ENCODE measurements at places on chromosomes 5 and 9.

DNA sequence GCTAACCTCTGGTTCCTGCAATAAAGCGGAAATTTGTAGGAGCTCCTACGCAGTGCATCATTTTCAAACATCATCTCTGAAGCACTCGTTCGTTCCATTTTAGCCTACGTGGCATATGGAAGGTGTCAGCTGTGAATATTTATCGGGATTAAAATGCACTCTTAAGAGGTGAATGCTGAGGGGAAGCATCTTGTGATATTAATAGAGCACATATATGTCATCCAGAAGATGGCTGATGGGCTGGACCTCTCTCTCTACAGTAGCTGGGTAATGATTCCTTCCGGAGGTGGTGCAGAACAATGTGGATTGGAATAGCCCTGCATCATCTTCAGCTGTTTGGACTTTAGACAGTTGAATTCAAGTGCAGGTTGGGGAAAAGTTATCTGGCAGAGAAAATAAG lies 478.7 kb downstream of the DMAC1 start:
- DNase-seq: no peak

DNA sequence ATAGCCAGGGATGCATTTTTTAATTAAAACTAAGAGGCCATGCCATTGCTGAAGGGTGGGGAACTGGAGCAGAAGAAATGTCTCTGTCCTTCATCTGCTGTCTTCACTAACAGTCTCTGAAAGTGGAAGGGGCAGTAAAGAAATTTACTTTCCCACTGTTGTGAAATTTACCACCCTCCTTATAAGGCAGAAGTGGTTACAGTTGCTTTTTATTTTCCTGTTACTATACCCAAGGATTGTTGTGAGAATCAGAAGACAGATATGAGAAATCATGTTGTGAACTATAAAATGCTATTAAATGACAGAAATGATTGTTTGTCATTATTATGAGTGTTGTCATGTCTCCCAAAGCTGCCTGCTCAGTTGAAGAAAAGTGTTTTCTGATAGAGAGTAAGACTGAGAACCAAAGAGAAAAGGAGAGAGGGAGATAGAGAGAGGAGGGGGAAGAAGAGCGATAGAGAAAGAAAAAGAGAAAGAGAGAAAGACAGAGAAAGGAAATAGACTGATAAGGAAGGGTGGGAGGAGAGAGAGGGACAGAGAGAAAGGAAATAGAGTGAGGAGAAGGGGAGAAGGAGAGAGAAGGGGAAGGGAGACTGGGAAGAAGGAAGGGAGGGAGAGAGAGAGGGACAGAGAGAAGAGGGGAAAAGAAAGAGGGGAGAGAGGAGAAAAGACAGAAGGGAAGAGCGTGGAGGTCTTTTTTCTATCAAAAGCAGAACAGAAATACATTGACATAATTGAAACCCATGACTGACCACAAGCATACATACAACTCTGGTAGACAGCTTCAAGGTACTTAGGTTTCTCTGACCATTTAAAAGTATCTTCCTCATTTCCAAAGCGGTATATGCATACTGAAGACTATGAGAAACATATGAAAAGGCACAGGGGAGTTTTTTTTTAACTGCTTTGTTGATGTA lies 22.5 kb downstream of the SEC61B start:
- DNase-seq: no peak

- no peak for DNase-seq
Observed at GRCh38 chr9:34606905-34607304, 5.0 kb downstream of the RPP25L start.

- no peak for DNase-seq
Observed at GRCh38 chr5:31886206-31886605, 247.3 kb downstream of the PDZD2 start.

DNA sequence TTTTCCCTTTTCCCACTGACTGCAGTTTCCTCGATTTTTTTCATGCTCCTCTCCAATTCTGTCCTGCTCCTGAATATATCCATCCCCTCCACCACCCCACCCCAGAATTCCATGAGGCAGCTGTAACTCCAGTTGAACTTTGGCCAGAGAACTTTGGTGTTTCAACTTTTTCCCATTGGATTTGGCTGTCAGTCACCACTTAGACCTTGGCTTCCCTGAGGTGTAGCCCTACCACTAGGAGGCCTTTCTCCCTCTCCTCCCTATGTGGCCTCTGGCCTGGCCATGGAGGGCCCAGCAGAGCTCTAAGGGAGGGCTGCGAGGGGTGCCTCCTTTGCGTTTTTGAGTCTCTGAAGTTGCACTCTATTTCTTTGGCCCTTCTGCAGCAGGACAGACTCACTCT lies 261.3 kb downstream of the PIK3R1 start:
- no peak for DNase-seq

DNA sequence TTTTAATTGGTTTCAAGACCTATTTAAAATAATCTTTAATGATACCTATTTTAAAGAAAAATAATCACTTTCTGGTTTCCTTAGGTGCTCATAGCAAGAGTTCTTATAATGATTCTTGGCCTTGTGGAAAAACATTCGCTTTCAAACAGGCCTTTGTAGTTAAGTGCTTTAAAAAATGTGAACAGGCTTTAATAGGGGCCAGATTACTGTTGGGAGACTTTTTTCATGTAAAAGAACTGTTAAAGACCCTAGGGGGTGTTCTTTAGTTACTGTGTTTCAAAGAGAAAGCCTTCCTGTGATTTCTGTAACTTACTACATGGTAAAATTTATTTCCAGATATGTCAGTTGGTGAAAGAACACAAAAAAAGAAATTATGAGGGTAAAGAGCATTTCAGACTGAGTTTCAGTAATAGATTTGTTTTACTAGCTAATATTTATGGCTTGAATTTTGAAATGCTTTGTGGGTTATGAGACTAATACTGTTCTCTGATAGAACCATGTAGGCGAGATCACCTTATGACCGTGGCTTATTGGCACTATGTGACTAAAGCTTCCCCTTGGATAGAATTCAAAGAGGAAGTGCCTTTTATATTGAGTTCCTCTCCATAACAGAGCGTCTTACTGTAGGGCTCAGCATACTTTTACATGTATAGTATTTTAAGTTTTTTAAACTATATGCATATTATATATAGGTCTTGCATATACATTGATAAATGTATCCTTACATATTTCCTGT lies 70.7 kb downstream of the CSNK1G3 start:
- no peak for DNase-seq

- no peak for DNase-seq
Observed at GRCh38 chr5:176712546-176713304, 65.4 kb downstream of the TSPAN17 start.

DNA sequence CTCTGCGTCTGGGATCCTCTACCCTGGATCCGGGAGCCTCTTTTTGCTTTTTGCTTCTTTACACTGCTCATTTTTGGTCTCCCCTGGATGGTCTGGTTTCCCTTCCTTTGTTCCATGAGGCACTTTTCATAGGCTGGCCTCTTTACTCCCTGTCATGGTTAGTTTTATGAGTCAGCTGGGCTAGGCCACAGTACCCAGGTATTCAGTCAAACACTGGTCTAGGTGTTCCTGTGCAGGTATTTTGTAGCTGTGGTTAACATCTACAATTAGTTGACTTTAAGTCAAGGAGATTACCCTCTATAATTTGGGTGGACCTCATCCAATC lies 17.5 kb downstream of the ANKRD33B start:
- no peak for DNase-seq
